ENCODE measurements at places on chromosomes 4 and X.

GRCh38 chrX:81202456-81202819 is 536 bp downstream of the SH3BGRL start:
- DNase-seq = no peak

- DNase-seq = no peak
Observed at GRCh38 chr4:100574607-100575006, 56.8 kb upstream of the EMCN start.

DNA sequence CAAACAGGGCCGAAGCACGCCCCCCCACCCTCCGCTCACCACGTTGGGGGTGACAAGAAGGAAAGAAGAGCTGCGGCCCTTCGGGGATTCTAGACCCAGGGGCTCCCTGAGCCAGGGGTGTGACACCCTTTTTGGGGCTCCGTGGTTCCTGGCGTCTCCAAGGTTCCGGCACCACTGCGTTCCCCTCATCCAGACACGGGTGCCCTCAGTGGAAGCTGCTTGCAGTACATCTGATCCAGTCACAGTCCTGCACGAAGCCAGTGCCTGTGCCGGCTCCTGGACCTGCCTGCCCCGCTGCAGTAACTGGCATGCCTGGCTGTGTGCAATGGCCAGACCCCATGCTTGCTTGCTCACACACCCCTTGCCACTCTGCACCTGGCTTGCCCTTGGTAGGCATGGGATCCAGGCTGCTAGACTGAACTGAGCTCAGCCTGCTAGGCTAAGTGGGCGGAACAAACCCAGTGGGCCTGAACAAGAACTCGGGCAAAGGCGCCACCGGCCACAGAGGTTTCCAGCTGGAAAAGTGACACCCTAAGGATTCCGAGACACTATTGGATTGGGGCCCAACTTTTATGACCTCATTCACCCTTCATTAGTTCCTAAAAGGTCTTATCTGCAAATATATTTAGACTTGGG is 420.4 kb upstream of the AGA start:
- no peak for DNase-seq

- DNase-seq = no peak
Observed at GRCh38 chr4:186630128-186630527, 74.8 kb upstream of the MTNR1A start.

DNA sequence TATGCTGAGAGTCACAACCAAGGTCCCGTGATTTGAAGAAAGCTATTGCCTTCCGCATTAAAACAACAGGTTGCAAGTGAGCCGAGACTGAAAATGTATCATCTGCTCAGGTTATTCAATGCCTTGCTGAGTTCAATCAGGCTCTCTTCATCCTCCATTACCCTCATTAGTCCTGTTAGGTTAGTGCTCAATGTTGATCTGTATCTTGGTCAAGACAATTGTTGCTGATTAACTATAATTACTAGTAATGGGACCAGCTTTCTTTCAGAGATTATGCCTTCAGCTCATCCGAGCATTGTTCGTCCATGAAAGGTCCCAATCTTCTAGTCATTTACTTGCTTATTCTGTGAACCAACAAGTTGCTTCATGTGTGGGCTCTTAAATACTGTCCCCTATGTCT is 534.6 kb upstream of the FAM241A start:
- no peak for DNase-seq

- no peak for DNase-seq
Observed at GRCh38 chr4:95547715-95548471, 880 bp downstream of the UNC5C start.

- no peak for DNase-seq
Observed at GRCh38 chrX:28639451-28639850, 52.2 kb downstream of the IL1RAPL1 start.

GRCh38 chr4:94511591-94511990 is 59.8 kb downstream of the PDLIM5 start:
- no peak for DNase-seq

GRCh38 chr4:98517218-98518021 is 141.0 kb downstream of the TSPAN5 start:
- DNase-seq = no peak

GRCh38 chr4:151717314-151717713 is 43.5 kb downstream of the GATB start:
- DNase-seq = no peak

GRCh38 chr4:116847616-116848015 is 237.8 kb downstream of the TRAM1L1 start:
- DNase-seq = no peak

DNA sequence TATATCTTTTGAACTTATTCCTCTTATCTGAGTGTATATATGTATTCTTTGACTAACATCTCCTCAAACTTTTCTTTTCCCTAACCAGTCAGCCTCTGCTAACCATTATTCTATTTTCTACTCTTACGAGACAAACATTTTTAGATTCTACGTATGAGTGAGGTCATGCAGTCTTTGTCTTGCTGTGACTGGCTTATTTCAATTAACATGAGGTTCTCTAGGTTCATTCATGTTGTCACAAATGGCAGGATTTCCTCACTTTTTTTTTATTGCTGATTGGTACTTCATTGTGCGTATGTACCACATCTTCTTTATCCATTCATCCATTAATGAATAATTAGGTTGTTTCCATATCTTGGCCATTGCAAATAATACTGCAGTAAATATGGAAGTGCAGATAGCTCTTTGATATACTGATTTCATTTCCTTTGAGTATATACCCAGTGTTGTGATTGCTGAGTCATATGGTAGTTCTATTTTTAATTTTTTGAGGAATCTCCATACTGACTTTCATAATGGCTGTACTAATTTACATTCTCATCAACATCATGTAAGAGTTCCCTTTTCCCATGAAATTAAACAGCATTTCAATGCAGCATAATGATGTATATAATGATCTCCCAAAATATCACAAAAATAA is 80.1 kb downstream of the HS3ST1 start:
- no peak for DNase-seq

GRCh38 chr4:78570117-78570516 is 18.5 kb downstream of the ANXA3 start:
- DNase-seq = no peak

GRCh38 chr4:135508006-135508714 is 1306.6 kb upstream of the PABPC4L start:
- DNase-seq = no peak

- no peak for DNase-seq
Observed at GRCh38 chr4:54745031-54745770, 87.4 kb downstream of the KIT start.

- no peak for DNase-seq
Observed at GRCh38 chr4:25913056-25913850, 767 bp upstream of the SMIM20 start.

DNA sequence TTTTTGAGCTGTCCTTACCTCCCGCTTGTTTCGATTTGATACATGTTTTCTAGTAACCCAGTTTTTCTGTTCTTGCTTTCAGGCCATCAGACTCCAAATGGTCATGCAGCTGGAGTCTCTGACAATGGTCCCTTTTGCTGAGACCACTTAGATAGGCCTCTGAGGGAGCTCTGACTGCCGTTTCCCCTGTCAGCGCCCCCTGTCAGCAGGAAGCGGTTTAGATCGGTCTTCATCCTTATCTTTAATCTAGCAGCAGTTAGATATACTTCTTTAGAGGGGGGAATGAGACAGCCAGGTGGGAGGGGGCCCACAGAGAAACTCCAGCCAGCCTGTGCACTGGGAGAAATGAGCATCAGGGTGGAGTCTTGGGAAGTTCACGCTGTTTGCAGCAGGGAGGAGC is 457.9 kb downstream of the GPAT3 start:
- DNase-seq = no peak

- peak; percentile 59 for DNase-seq
Observed at GRCh38 chr4:3863841-3864741, 97.9 kb downstream of the ADRA2C start.

DNA sequence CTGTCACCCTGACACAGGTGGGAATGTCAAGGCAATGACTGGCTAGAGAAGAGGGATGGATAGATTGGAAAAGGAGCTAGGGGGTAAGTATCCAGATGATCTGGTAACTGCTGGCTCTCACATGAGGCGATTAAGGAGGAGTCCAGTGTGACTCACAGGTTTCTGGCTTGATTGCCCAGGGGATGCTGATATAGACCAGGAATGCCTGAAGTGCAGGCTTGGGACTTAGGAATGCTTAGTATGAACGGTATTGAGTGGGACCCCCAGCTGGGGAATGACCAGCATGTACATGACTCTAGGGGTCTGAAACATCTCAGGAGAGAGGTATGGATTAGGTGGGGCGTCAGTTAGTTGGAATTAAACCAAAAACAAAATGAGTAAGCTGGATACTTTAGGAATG is 65.8 kb upstream of the PRPS1 start:
- DNase-seq = no peak

DNA sequence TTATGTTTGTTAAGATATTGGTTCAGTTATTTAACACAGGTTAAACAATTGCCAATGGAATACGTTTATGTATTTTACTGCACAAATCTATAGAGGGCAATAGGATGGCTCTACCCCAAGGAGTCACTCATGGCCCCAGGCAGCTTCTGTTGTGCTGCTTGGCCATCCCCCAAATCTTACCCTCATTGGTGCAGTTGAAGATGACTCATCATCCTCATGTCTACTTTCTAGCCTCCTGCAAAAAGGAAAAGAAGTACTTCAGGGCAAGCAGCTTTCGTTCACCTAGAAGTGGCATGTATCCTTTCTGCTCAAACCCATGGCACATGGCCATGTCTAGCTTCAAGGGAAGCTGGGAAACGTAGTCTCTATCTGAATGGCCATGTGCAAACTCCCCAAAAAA is 14.2 kb downstream of the PHOX2B start:
- no peak for DNase-seq

- DNase-seq = no peak
Observed at GRCh38 chr4:182465979-182466378, 222.8 kb downstream of the TENM3 start.

GRCh38 chr4:61380865-61381264 is 180.7 kb downstream of the ADGRL3 start:
- no peak for DNase-seq

- no peak for DNase-seq
Observed at GRCh38 chrX:136339702-136340101, 38.9 kb downstream of the ADGRG4 start.

DNA sequence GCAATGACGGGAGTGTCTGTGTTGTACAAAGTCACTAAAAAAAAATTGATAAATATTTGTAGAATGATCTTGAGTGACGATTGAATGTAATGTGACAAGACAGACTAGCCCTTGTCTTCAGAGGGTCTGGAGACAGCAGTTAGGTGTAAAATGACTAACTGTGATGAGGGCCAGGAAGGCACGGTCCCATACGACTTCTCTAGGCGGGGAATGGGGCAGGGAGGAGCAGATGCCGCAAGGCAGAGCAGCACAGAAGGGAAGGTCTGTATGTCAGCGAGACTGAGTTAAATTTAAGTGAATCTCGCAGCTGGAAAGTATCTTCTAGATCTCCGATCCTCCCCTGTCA is 405 bp downstream of the CENPE start:
- DNase-seq = no peak

DNA sequence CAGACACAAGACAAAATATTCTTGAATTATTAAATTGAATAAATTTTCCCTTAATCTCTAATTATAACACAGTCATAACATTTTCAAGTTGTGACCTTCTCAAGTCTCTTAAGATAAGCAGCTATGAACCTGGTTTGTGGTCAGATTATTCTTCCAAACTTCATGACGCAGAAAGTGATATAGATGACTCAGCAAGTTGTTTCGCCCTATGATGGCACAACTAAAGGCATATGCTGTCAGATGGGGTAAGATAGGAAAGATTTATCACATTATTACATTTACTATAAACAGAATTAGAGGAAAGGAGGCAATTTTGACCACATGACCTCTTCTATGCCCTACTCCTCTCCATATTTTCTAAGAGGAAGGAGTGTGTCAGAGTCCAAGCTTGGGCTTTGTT is 4.6 kb upstream of the DCAF12L2 start:
- no peak for DNase-seq

DNA sequence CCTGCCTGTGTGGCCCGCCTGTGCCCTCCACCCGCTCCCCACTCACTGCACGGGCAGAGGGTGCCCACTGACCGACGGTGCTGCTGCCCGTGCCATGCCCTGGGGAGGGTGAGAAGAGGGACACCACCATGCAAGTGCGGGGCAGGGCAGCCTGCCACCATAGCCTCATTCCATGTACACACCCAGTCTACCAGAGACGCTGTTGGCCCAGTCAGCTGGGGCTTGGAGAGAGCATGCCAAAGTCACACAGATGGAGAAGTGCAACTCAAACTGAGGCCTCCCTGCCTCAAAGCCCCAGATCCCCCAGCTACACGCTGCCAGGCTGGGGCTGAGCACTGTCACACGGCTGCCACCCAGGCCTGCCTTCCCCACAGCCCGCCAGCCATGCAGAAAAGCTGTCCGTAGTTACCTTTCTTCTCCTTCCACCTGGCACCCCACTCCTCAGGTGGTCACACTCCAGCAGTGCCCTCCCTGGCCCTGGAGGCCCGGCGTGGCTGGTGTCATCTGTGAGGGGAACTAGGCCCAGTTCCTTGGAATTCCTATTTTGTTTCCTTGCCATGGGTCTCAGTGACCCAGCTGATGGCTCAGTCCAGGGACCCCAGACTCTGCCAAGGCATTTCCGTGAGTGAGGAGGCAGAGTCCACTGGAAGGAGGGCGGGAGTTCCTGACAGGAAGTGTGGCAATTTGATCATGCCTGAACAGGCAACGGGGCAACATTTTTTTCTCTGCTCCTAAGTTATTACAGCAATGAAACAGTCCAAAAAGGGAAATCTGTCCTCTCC is at the start of gene SLC2A9:
Gene SLC2A9 (minus strand): TSS at position 627 of the 782 bp plus-strand sequence. CDS start 68 bp downstream, at position 559.
- DNase-seq = no peak

GRCh38 chr4:150569998-150570535 is 11.9 kb upstream of the MAB21L2 start:
- DNase-seq = no peak

GRCh38 chr4:51851090-51851936 is 8.4 kb downstream of the DCUN1D4 start:
- DNase-seq = no peak

- DNase-seq = no peak
Observed at GRCh38 chrX:17443556-17443955, 68.6 kb downstream of the NHS start.

GRCh38 chr4:149638073-149638472 is 177.6 kb downstream of the IQCM start:
- DNase-seq = no peak

DNA sequence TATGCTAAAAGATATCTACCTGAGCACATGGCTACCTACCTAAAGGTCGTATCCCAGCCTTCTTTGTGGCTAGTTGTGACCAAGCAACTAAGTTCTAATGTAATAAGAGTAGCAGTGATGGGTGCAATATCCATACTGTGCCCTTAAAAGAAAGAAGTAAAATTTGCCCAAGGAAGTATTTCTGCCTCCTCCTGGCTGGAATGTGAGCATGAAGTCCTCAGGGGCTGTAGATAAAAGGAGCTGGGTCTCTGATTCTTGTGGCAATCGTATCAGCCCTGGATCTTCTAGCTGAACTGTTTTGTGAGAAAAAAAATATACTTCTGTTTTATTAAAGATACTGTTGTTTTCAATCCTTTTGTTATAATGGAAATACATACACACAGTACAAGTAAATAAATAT is 217.4 kb downstream of the GPAT3 start:
- DNase-seq = no peak

- DNase-seq = no peak
Observed at GRCh38 chrX:65476564-65476963, 58.0 kb downstream of the LAS1L start.

GRCh38 chr4:70365479-70365878 is 4.9 kb downstream of the SMR3A start:
- no peak for DNase-seq

All from left forelimb (tissue), 1 donor.